ENCODE measurements at places on chromosomes 7 and 10. TPM values are rescaled to one million over a fixed set of nuclear protein-coding genes. Genes with fewer than 3 reads are reported as not detected.

The INTS1 gene
- 68.3 TPM for total RNA-seq

The ZNF365 gene
- 1.9 TPM for total RNA-seq

The TCAF2 gene
- 4.6 TPM for total RNA-seq

The TDRD1 gene
- total RNA-seq: 1.1 TPM

The CACNB2 gene
- total RNA-seq: 0.57 TPM

The UNC5B gene
- total RNA-seq: 15.5 TPM

The TLX1 gene
- total RNA-seq: 35.0 TPM

DNA sequence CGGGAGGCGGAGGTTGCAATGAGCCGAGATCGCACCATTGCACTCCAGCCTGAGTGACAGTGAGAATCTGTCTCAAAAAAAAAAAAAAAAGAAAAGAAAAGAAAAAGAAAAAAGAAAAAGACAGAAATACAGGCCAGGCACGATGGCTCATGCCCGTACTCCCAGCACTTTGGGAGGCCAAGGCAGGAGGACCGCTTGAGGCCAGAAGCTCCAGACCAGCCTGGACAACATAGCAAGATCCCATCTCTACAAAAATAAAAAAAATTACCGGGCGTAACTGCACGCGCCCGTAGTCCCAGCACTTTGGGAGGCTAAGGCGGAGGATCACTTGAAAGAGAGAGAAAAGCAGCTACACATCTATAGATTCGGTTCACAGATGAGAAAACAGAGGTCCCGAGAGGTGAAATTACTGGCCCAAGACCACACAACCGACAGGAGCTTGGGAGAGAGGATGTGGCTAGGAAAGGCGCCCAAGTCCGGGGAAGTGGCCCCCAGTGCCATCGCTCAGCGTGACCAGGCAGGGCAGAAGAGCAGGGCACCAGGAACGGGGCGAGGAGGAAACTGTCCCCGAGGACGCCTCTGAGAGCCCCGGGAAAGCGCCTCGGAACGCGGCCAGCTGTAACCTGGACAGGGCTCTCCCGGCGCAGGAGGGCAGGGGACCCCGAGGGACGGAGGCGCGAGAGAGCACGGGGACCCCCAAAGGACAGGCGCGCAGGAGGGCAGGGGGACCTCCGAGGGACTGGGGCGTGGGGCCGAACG lies 612 bp downstream of the SNX8 start:
- H3K4me3 ChIP-seq: peak overlapping the region; percentile 91
- peaks cover 14% of the 10 kb centered on the region for H3K36me3 ChIP-seq
- H3K4me1 ChIP-seq: peaks cover 49% of the 10 kb centered on the region
- peak overlapping the region; percentile 98 for H3K27ac ChIP-seq
- no peak for DNase-seq

- H3K27ac ChIP-seq: no peak overlapping the region
- no peaks in the 10 kb centered on the region for H3K27me3 ChIP-seq
- no peak for DNase-seq
- H3K36me3 ChIP-seq: no peaks in the 10 kb centered on the region
- H3K4me3 ChIP-seq: no peak overlapping the region
These were observed 76.4 kb upstream of the MAGI2 start for GRCh38 chr7:79529881-79530235.

GRCh38 chr10:122643931-122644534 lies 55.6 kb downstream of the C10orf120 start:
- DNase-seq: peak; percentile 68
- no peaks in the 10 kb centered on the region for H3K4me1 ChIP-seq
- H3K27ac ChIP-seq: no peak overlapping the region
- H3K27me3 ChIP-seq: peaks cover 17% of the 10 kb centered on the region
- H3K4me3 ChIP-seq: no peak overlapping the region
- no peaks in the 10 kb centered on the region for H3K36me3 ChIP-seq

DNA sequence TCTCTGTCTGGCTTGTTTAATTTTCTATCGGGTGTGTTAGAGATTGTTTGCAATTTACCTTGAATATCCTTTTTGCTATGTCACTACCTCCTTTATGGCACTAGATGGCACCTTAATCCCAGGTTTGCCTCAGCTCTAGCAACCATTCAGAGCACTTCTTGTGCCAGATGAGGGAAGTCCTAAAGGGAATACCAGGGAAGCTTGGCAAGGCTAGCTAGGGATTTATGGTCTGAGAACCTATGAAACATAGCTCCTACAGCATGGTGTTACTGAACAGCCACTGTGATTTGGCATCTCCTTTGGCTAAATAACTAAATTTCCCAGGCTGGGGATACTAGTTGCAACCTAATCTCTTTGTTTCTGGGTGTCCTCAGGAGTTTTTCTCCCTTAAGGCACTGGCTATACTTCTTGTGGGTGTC lies 69.0 kb upstream of the VOPP1 start:
- peaks cover 10% of the 10 kb centered on the region for H3K4me1 ChIP-seq
- no peak overlapping the region for H3K27ac ChIP-seq
- no peaks in the 10 kb centered on the region for H3K27me3 ChIP-seq
- no peak for DNase-seq
- no peaks in the 10 kb centered on the region for H3K36me3 ChIP-seq

- no peak overlapping the region for H3K4me3 ChIP-seq
- H3K27ac ChIP-seq: no peak overlapping the region
- H3K27me3 ChIP-seq: no peaks in the 10 kb centered on the region
- no peak for DNase-seq
- no peaks in the 10 kb centered on the region for H3K4me1 ChIP-seq
These were observed 1079.0 kb downstream of the KCNMA1 start for GRCh38 chr10:76558586-76558985.

- no peak overlapping the region for H3K4me3 ChIP-seq
- no peaks in the 10 kb centered on the region for H3K4me1 ChIP-seq
- no peak for DNase-seq
- H3K27me3 ChIP-seq: no peaks in the 10 kb centered on the region
- H3K36me3 ChIP-seq: peaks cover 22% of the 10 kb centered on the region
- H3K27ac ChIP-seq: no peak overlapping the region
These were observed 39.4 kb downstream of the FBXW4 start for GRCh38 chr10:101655570-101655969.

DNA sequence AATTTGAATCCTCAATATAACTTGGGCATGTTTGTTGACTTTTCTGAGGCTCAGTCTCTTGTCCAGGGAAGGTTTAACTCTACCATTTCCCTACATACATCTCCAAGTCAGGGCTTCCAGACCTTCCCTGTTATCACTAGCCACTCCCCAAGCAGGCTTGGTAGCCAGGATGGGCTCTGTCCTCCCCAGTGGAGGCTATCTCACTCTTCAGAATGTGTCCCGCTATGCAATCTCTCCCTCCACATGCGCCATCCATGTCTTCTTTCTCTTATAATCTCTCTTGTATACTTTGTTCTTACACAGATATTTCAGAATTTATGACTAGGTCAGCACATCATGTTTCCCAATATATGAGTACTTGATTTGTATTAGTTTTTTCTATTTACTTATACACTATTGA lies 310.4 kb downstream of the HGF start:
- no peak for DNase-seq
- no peaks in the 10 kb centered on the region for H3K4me1 ChIP-seq
- H3K4me3 ChIP-seq: no peak overlapping the region
- H3K27me3 ChIP-seq: no peaks in the 10 kb centered on the region
- no peaks in the 10 kb centered on the region for H3K36me3 ChIP-seq

DNA sequence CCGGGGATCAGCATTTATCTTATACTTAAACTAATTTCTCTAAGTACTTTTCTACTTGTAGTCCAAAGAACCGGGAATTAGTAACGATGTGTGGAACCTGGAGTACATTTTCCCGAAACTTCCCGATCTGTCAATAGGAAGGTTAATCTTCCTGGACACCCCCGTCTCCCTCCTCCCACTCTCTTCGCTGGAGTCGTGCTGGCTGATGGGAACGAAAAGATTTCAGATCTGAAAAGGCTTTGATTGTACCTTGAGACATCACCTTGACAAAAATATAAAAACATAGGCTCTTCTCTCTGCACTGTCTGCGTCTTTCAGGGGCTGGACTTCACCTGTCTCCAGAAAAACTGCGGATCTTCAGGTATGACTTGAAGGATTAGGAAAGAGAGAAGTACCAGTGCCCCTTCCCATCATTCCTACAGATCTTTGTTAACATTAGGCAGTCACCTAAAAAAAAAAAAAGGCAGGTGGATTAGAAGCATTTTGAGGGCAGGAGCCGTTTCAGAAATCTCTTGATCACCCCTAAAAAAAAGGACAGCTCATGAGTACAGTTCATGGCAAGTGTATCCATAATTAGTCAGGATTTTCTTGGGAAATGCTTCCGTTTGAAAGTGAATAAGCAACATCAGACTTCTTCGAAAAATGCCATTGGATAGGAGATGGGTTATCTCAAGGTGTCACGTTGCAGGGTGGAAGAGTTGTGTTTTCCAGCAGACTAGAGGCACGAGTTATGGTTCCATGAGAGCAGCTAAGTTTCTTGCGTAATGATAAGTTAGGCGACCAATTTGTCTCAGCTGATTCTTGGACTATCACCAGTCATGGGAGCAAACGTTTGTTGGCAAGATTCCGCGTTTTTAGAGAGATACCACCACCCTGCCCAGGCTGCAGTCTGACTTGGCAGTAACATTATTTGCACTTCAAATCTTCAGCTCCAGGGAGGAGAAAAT lies 7.8 kb upstream of the BAMBI start:
- H3K4me1 ChIP-seq: peaks cover 10% of the 10 kb centered on the region
- DNase-seq: no peak
- H3K27me3 ChIP-seq: peaks cover 46% of the 10 kb centered on the region
- H3K27ac ChIP-seq: no peak overlapping the region
- no peaks in the 10 kb centered on the region for H3K36me3 ChIP-seq
- peak overlapping the region; percentile 27 for H3K4me3 ChIP-seq

DNA sequence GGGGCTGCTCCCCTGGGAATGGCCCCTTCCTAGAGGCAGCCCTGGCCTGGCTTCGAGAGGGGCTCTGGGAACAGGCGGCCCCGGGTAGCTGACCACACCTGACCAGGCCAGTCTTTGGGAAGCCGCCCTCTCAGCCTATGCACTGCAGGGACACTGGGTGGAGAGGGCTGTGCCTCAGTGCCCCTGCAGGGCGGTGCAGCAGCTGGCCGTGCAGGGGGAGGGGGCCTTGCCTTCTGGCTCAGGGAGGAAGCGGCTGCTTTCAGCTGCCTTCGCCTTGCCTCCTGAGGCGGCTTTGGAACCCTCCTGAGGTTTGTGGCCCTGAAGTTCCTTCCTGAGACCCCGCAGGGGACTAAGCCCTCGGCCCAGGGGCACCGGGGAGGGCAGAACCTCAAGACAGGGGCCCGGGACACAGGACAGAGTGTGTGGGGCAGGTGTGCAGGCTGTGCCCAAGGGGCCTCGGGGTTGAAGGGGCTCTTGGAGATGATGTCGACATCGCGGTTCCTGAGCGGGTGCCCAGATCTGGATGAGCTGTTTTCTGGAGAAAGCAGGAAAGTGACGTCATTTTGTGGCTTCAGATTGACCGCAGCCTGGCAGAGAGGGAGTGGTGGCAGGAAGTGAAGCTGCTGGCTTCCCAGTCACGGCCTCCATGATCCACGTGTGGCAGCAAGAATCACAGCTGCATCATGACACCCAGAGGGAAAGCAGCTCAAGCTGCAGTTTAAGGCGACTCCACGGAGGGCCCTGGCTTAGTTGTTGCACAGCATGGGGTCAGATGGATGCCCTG lies 17.7 kb downstream of the ADAM8 start:
- peaks cover 5% of the 10 kb centered on the region for H3K36me3 ChIP-seq
- DNase-seq: peak; percentile 91
- no peaks in the 10 kb centered on the region for H3K27me3 ChIP-seq
- no peak overlapping the region for H3K4me3 ChIP-seq
- H3K27ac ChIP-seq: peak overlapping the region; percentile 67

- no peak overlapping the region for H3K4me3 ChIP-seq
- no peak for DNase-seq
- no peaks in the 10 kb centered on the region for H3K27me3 ChIP-seq
- no peaks in the 10 kb centered on the region for H3K36me3 ChIP-seq
These were observed 59.6 kb downstream of the ZNF800 start for GRCh38 chr7:127332880-127333279.

DNA sequence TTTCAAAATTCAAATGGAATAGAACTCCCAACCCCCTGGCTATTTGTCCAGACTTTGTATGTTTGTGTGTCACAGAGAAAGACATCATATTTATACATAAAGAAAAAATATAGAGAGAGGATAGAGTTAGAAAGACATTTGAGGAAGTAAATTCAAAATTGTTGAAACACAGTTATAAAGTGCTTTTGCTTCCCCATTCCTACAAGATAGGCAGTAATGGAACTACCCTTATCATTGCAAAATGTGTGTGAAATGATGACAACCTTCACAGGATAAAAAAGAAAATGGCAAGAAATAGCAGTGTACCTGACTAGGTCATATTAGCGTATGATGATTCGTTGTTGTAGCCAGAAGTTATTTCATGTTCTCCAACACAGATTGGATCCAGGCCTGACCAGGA lies 63.1 kb downstream of the FZD1 start:
- H3K27me3 ChIP-seq: no peaks in the 10 kb centered on the region
- no peaks in the 10 kb centered on the region for H3K36me3 ChIP-seq
- H3K4me3 ChIP-seq: no peak overlapping the region
- no peak for DNase-seq
- peaks cover 26% of the 10 kb centered on the region for H3K4me1 ChIP-seq

- H3K27me3 ChIP-seq: no peaks in the 10 kb centered on the region
- no peaks in the 10 kb centered on the region for H3K4me1 ChIP-seq
- DNase-seq: no peak
- no peak overlapping the region for H3K27ac ChIP-seq
- no peaks in the 10 kb centered on the region for H3K36me3 ChIP-seq
These were observed 712.2 kb upstream of the GHITM start for GRCh38 chr10:83427101-83427500.

DNA sequence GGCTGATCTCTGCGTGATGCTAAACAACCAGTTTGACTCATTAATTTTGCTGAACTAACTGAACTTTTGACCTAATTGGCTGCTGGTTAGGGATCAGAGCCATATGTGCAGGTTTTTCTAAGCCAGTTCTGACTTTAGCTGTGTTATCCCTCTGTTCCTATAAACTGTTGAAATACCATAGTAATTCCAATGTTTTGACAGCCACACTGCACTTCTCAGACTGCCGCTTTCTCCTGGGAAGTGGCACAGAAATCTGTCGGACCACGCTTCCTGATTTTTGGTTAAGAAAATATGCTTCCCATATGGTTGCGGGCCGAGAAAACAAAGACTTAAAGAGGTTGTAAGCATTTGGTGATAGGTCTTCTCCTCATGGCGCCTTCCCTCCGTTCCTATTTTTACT lies 42.3 kb downstream of the TBXAS1 start:
- DNase-seq: no peak
- no peaks in the 10 kb centered on the region for H3K27me3 ChIP-seq
- no peaks in the 10 kb centered on the region for H3K36me3 ChIP-seq
- H3K27ac ChIP-seq: peak overlapping the region; percentile 0
- H3K4me3 ChIP-seq: no peak overlapping the region
- peaks cover 17% of the 10 kb centered on the region for H3K4me1 ChIP-seq

GRCh38 chr7:80185571-80185970 lies 50.9 kb downstream of the GNAI1 start:
- H3K36me3 ChIP-seq: no peaks in the 10 kb centered on the region
- H3K27ac ChIP-seq: no peak overlapping the region
- H3K4me1 ChIP-seq: no peaks in the 10 kb centered on the region
- no peaks in the 10 kb centered on the region for H3K27me3 ChIP-seq
- DNase-seq: no peak
